ENCODE measurements at places on chromosomes 3 and 15. TPM values are rescaled to one million over a fixed set of nuclear protein-coding genes. Genes with fewer than 3 reads are reported as not detected.

GRCh38 chr3:185149591-185149990 lies 3.3 kb downstream of the C3orf70 start:
- H3K27me3 ChIP-seq = no peaks in the 10 kb centered on the region
- H3K27ac ChIP-seq = no peak overlapping the region
- no peaks in the 10 kb centered on the region for H3K4me1 ChIP-seq
- no peaks in the 10 kb centered on the region for H3K36me3 ChIP-seq
- no peak for DNase-seq
- no peak overlapping the region for H3K4me3 ChIP-seq

- no peaks in the 10 kb centered on the region for H3K4me1 ChIP-seq
- no peak for DNase-seq
- no peak overlapping the region for H3K27ac ChIP-seq
- no peak overlapping the region for H3K4me3 ChIP-seq
- H3K36me3 ChIP-seq = no peaks in the 10 kb centered on the region
Measured at GRCh38 chr3:114452937-114453336, 159.1 kb downstream of the TIGIT start.

DNA sequence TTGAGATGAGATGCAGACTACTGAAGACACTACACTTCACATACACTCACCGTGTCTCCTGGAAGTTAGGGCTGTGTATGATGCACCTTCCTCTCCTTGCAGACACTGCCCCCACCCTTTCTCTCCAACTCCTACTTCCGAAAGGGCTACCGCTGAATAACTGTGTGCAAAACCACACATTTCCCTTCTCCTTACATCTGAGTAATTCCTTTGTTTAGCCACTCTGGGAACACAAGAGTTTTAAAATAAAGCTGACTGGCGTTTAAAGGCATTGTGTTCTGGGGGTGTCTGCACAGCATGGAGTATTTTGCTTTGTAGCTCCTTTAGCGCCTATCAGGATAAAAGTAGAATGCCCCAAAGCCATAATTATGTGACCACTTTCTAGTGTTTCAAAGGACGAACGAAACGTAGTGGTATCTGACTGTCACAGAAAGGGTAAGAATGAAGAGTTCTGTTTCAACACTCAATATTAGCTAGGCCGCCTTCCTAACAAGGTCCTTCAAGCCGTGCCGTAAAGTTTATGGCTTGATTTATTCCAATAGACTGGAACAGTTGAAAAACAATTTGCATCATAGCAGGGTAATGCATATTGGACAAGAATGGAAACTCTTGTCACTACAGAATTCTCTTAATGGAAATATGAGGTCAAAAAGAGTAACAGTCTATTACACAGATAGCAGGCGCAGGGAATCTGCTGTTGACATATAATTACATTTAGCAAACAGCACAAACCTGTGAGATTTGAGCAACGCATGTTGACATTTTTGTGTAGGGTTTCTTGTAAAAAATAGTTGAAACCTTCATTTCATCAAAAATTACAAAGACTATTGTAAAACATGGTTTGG lies 619.9 kb downstream of the FOXP1 start:
- H3K27me3 ChIP-seq = no peaks in the 10 kb centered on the region
- no peak overlapping the region for H3K4me3 ChIP-seq
- H3K27ac ChIP-seq = no peak overlapping the region
- H3K4me1 ChIP-seq = peaks cover 4% of the 10 kb centered on the region
- peaks cover 12% of the 10 kb centered on the region for H3K36me3 ChIP-seq
- no peak for DNase-seq

The ACAN gene
- total RNA-seq = 31.7 TPM

The MASP1 gene
- total RNA-seq = 6.0 TPM

Measured in aorta (tissue), 5 donors.